Suppressor macrophage (primary cell): ENCODE measurements at places on chromosomes 2 and 18.

DNA sequence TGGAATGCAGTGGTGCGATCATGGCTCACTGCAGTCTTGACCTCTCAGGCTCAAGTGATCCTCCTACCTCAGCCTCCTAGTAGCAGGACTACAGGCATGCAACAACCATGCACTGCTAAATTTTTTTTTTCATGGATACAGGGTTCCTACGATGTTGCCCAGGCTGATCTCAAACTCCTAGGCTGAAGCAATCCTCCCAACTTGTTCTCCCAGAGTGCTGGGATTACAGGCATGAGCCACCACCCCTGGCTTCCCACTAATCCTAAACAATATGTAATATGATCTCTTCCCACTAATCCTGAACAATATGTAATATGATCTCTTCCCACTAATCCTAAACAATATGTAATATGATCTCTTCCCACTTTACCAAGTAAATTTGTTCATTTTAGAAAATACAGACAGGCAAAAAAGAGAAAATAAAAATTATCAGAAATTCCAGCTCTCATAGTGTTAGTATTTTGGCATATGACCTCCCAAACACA lies 33.7 kb upstream of the C18orf32 start:
- DNase-seq: no peak

GRCh38 chr2:100801402-100801801 lies 18.5 kb upstream of the NPAS2 start:
- DNase-seq: no peak

GRCh38 chr2:198880986-198881385 lies 576.8 kb downstream of the SATB2 start:
- no peak for DNase-seq

GRCh38 chr18:69538849-69539248 lies 138.2 kb downstream of the DOK6 start:
- DNase-seq: no peak

GRCh38 chr2:183474912-183475695 lies 350.9 kb downstream of the NUP35 start:
- no peak for DNase-seq

GRCh38 chr2:224555823-224556366 lies 29.3 kb downstream of the CUL3 start:
- no peak for DNase-seq

GRCh38 chr2:24359129-24360049 lies 947 bp downstream of the ITSN2 start:
- DNase-seq: peak; percentile 47

GRCh38 chr18:63617049-63617914 lies 26.8 kb downstream of the SERPINB4 start:
- DNase-seq: no peak

DNA sequence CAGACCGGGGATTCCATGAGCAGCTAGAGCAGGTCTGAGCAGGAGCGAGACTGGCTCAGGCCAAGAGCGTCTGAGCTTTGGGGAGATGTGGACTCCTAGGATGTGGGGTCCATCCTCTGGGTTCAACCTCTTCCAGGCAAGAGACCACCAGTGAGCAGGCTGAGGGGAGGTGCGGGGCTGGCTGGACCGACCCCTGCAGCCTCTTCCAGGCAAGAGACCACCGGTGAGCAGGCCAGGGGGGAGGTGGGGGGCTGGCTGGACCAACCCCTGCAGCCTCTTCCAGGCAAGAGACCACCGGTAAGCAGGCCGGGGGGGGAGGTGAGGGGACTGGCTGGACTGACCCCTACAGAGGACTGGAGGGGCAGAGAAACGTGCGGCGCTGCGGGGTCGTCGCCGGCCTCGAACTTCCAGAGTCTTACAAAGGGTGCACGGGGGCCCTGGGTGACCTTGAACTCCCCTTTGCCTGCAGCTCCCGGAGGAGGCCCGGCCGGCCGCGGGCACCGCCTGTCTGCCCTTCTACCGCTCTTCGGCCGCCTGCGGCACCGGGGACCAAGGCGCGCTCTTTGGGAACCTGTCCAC lies 63.4 kb downstream of the TPO start:
- no peak for DNase-seq

GRCh38 chr2:114684403-114684802 lies 242.0 kb downstream of the DPP10 start:
- no peak for DNase-seq

- DNase-seq: no peak
These were observed 79.6 kb downstream of the TFCP2L1 start for GRCh38 chr2:121205321-121205942.

- no peak for DNase-seq
These were observed 549.9 kb upstream of the FSIP2 start for GRCh38 chr2:185188656-185189055.

DNA sequence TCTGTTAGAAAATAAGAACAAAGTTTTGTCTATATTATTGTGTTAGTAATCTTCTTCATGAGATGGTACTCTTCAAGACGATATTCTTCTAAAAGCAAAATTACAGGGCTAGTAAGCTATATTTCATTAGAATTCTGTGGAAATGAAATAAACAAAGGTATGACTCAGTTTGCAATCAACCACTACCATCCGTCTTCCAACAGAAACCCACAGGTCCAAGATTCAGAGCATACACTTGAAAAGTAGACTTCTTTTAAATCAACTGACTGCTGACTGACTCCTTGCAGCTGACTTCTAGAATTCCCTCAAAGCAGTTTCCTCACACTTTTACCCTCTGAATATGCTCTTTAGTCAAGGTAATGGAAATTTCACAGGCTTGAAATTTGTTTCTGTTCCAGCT lies 193.7 kb downstream of the GCA start:
- DNase-seq: no peak

- no peak for DNase-seq
These were observed 1753.5 kb upstream of the CELF4 start for GRCh38 chr18:39319141-39319540.

- DNase-seq: no peak
These were observed 24.2 kb downstream of the TNS1 start for GRCh38 chr2:217978536-217979150.

- no peak for DNase-seq
These were observed 43.4 kb downstream of the RAB10 start for GRCh38 chr2:26077291-26077690.

DNA sequence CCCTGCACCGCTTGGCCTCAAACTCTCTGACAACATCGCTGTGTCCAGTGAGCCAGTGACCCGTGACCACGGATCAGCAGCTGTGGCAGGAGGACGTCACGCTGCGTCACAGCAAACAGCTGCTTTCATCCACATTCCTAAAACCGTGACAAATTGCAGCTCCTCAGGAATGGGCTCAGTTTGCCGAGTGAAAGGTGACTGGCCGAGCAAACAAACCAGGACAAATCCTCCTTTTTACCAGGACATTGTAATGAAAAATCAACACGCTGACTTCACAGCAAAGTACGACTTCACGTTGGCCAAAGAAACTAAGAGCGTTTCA lies 57.6 kb downstream of the PXDN start:
- no peak for DNase-seq

DNA sequence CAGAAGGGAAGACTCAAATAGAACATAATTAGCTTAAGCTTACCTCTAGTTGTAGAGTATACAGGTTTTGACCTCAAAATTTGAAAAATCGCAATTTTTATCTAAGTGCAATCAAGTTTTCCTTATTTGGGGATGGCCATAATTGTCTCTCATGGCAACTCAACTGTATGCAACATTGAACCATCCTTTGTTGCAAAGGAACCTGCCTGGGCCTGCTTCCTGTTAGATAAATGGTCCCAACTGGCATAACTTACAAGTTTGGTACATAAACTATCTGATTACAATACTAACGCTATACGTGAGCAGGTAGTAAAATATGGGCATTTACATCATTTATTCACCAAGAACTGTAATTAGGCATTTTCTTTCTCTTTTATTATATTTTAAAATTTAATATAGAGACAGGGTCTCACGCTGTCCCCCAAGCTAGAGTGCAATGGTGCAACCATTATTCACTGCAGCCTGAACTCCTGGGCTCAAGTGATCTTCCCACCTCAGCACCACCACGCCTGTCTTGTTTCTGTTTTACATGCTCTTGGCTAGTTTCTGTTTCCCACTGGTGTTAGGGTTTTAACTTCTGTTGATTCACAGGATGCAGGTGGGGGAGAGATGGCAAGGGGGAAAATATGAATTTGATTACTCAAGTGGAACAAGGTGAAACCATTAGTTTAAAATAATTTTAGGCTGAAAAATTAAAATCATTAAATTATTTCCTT lies 55.3 kb upstream of the B3GNT2 start:
- no peak for DNase-seq

DNA sequence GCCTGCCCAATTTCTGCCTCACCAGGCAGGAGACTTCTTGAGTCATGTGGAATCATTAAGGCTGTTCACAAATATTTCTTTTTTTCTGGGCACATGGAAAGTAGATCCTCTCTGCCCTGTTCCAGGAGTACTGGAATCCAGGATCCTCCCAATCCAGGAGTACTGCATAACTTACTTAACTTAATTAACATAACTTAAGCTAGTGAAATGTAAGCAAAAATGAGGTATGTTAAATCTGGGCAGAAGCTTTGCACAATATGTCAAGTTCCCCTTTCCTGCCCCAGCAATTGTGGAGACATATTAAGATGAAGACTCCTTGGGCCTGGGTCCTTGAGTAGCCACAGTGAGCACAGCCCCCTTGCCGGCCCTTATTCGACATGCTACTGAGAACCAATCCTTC lies 3.2 kb downstream of the CD207 start:
- DNase-seq: peak; percentile 40

DNA sequence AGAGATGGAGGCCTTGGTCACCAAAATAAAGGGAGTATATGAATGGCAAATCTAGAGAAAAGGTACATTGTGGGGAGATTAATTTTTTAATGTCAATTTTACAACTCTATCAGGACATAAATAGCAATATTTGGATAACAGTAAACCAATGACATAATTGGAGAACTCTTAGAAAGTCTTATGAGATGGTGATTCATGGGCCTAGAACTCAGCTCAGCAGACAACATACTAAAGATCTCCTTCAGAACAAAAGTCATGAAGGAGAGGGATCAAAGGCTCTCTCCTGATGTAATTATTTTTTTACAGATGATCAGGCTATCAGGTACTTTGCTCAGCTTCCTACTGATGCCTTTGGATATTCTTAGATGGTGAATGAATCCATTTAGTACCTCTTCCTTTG lies 90.0 kb downstream of the CRACDL start:
- no peak for DNase-seq

- DNase-seq: no peak
These were observed 207.4 kb upstream of the HDAC4 start for GRCh38 chr2:239608260-239608659.
